ENCODE measurements at places on chromosomes 2 and 18.

DNA sequence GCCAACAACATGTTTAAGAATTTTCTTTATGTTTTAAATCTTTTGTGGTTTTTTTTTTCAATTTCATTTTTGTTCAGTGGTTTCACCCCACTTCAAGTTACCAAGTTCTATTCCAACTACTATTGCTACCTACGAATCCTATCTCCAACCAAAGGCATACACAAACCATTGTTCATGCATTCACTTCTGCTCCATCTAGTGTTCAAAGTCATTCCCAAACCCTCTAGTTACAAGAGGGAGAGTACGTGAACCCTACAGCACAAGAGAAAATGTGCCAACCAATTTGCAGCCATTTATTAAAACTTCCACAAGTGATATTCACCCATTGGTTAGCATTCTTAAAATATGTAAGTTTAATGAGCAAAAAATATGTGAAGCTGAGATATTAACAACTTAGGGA lies 295.1 kb upstream of the KYNU start:
- no peak for DNase-seq

DNA sequence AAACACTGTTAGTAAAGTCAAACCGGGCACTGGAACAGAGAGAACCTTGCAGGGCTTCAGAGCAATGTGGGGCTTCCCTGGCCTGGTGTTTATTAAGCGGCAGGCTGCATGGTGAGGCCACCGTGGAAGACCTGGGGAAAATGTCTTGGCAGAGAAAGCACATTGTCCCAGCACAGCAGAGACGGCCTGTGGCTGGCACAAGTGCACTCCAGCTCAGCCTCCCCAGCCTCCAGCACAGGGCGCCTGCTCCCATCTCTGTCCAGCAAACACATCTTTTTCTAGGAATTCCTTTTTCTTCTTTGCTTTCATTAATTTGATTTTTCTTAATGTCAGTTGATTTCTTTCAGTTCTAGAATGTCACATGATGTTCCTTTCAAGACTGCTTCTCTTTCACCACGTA lies 138.2 kb upstream of the NFATC1 start:
- DNase-seq: no peak

GRCh38 chr2:203697190-203697589 lies 9.2 kb upstream of the CD28 start:
- no peak for DNase-seq

GRCh38 chr2:133085646-133086045 lies 415.6 kb upstream of the LYPD1 start:
- no peak for DNase-seq

DNA sequence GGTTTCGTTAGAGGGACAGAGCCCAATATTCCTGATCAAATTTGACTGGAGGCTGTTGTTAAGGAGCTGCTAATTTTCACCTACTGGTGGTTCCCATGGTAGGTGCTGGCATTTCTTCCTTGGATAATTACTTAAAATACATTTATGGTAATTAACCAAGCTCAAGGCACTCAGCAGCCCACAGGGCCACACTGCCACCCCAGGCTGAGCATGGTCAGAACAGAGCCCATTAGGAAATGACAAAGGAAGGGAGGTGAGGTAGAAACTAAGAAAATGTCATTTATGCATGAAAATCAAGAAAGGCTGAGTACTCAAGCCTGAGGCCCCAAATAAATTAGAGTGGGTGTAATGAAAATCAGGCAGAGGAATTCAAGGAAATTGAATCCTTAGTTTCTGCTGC lies 510.2 kb upstream of the GYPC start:
- no peak for DNase-seq

DNA sequence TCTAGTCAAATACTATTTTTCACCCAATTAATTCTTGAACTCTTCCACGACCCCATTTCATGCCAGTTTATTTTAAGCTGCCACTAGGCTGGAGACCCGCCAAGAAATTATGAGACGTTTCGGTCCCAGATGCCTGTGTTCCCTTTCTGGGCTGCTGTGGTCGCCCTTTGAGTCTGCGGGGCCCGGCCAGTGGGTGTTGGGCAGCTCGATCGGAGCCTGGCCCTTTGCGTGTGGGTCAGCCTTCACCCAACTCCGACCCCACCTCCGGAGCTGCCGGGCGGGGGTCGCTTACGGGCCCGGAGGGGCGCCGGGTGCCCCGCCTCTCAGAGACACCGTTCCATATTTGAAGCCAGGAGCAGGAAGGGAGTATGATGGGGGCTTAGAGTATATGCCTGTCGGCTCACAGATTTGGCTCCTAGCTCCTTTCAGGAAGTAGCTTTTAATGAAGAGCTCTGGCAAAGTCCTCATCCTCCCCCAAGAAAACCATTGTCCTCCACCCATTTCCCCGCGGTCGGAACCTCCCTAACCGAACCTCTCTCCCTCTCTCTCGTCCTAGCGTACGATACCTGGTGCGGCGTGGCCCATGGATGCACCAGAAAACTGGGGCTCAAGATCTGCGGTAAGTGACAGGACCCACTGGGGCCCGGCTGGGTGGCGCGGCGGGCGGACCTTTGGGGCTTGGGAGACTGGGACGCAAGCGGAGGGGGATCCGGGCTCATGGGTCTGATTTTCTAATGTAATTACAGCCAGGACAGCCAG lies 5.0 kb downstream of the GAD1 start:
- no peak for DNase-seq

- DNase-seq: no peak
Measured at GRCh38 chr2:9002313-9002636, 1.2 kb downstream of the MBOAT2 start.

DNA sequence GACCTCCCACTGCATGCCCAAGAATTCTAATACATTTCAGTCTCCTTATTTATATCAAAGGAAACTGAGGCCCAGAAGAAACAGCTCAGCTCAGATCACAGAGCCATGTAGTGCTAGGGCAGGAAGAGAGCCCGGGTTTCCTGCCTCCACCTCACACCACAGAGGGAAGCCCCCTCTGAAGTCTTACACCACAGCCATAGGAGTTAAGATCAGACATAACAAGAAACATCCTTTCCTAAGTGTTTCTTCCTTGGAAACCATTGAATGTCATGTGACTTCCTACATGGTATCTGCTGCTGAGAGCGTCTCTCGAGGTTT lies 102.1 kb downstream of the MTCL1 start:
- no peak for DNase-seq

- DNase-seq: no peak
Measured at GRCh38 chr2:95270541-95271081, 3.6 kb upstream of the PROM2 start.

- DNase-seq: no peak
Measured at GRCh38 chr18:13570856-13571495, 155.4 kb downstream of the FAM210A start.

DNA sequence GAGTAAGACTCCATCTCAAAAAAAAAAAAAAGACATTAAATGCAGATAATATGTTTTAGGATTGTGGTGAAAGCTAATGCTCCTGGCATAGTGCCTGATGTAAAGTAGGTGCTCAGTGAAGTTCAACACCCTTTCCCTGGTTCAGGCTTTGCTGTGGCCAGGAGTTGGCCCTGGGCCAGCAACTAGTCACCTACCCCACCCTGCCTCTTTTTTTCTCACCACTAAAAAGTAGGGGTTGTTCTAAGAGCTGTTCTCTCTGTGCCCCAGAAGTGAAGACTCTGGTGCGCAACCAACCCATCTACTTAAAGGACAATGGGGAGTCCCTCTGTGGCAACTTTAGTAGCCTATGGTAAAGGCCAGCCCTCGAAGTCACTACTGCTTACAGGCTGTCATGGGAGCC lies 75.9 kb downstream of the DNMT3A start:
- DNase-seq: no peak

DNA sequence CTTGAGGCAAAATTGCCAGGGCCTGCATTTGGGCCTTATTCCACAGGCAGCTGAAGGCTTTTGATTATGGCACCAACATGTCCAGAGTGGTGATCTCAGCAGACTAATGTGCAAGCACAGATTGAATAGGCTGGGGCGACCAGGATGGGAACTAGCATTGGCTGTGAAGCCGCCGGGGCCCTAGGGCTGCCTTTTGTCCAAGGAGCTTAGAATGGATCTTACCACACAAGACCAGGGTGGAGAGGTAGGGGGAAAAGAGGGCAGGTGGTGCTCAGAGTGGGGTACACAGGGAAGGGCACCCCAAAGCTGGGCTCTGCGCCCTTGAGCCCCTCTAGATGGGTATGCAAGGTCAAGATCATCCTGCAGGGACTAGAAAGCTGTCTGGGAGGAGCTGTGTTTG lies 23.1 kb downstream of the PSD4 start:
- no peak for DNase-seq

GRCh38 chr18:26963292-26963691 lies 97.8 kb upstream of the AQP4 start:
- no peak for DNase-seq

- no peak for DNase-seq
Measured at GRCh38 chr2:223588251-223588650, 13.9 kb downstream of the SCG2 start.

DNA sequence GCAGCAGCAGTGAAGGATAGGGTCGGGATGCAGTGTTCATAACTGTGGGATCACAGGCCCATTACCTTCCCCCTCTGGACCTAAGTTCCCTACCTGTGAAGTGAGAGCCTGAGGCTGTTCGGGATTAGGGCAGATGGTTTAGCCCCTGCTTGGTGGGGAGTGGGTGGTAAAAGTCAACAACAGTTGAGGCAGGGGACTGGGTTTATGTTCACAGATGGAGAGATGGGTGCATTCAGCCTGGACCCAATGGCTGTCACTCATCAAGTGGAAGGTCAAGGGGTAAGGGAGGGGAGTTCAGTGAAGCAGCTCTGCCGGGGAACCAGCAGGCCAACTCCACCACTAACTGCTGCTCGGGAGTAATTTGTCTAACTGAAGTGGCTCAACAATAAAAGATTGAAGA lies 180.4 kb downstream of the FAM210A start:
- DNase-seq: no peak

- no peak for DNase-seq
Measured at GRCh38 chr2:232879618-232880494, 9.8 kb downstream of the SNORC start.

GRCh38 chr2:104402825-104403224 lies 451.1 kb upstream of the POU3F3 start:
- DNase-seq: no peak

- no peak for DNase-seq
Measured at GRCh38 chr18:23629444-23629946, 33.2 kb downstream of the ANKRD29 start.

DNA sequence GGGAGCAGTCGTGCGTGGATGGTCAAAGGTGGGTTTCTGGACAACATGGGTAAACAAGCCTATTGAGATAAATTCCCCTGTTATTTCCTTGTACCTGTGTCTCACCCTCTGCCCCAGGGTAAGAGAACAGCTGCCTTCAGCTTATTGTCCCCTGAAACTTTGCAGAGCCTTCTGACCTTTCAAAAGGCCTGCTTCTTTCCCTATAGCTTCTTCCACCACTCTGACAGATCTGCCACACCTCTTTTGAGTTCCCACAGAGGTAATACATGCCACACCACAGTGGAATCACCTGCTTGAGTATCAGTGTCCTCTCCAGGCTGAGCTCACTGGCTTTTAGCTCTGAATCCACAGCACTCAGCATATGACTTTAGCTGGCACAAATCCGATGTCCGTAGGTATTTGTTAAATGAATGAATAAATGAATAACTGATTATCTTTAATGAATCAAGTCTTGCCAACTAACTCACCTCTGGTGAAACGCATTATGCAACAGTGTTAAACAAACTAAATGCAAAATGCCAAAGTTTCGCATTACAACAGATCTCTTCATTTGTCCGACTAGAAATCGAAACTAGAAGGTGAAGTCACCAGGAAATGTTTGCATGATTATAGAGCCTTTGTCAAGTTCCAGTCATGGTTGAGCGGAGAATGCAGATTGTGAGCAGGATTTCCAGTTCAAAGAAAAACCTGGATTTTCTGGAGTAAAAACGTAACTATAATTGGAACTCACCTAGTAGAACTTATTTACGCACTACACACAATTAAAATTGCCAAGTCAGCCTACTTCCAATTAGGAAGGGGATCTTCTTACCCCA lies 16.4 kb downstream of the DYNAP start:
- DNase-seq: no peak

DNA sequence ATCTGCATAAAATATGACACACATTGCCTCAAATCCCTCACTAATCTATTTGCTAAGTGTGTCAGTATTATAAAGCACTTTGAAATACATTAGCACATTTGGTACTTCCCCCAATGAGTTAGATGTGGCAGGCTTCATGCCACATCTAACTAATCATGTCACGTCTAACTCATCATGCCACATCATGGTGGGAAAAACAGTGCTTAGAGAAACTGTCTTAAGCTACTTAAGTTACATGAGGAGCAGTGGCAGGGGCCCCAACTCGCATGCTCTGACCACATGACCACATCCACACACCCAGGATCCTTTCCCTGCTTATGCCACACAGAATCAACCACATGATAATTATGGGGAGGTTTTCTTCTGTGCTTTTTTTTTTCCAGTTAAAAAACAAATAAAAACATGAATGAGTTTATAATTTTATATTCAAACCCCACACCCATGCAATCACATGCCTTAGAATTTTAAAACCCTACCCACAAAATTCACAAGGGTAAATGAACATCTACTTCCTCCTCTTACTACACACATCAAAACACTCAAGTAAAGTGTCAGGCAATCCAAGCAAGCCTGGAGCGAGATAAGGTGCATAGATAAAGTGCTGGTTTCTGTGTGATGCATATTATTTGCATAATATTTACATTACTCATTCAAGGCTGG lies 1.6 kb downstream of the ABCA12 start:
- no peak for DNase-seq
